ENCODE measurements at places on chromosomes 6 and 20. TPM values are rescaled to one million over a fixed set of nuclear protein-coding genes. Genes with fewer than 3 reads are reported as not detected.

- no peak for DNase-seq
Observed at GRCh38 chr20:62814709-62815065, 2.2 kb upstream of the COL9A3 start.

DNA sequence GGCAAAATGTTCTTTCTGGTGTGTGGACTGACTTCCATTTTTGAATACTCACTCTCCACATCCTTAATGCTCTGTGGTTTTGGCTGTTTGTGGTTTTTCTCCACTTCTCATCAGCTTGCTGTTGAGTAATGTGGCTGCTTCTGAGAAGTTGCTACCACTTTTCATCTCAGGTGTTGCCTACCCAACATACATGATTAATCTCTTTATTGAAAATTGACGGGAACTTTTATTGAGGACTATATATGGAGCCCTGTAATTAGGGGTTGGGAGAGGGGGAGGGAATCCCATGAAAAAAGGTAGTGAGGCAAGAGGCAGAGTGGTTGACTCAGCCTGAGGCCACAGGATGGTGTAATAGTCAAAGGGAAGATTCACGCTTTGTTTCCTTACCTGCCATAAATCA lies 17.6 kb downstream of the IL22RA2 start:
- no peak for DNase-seq

DNA sequence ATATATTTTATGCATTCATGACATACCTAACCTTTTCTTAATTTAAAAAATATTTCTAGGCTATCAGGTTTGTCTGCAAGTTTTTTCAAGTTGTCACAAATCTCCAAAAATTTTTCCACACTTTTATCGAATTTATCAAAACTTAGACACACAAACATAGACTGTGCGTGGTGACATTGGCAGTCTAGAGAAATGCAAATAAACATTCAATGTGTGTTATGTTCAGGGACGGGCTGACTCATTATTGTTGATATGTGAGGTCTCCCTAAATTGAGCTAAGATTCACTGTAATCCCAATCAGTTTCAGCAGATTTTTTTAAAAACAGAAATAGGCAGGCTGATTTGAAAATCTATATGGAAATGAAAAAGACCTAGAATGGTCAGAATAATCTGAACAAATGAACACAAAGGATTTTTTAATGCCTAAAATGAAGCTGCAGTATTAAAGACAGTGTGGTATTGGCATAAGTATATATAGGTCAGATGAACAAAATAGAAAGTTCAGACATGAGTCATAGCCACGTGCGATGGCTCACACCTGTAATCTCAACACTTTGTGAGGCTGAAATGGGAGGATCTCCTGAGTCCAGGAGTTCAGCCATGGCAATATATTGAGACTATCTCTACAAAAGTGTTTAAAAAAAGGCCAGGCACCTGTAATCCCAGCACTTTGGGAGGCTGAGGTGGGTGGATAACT lies 19.2 kb downstream of the BLTP3A start:
- peak; percentile 51 for DNase-seq

GRCh38 chr6:108622641-108623298 lies 62.1 kb downstream of the FOXO3 start:
- no peak for DNase-seq

DNA sequence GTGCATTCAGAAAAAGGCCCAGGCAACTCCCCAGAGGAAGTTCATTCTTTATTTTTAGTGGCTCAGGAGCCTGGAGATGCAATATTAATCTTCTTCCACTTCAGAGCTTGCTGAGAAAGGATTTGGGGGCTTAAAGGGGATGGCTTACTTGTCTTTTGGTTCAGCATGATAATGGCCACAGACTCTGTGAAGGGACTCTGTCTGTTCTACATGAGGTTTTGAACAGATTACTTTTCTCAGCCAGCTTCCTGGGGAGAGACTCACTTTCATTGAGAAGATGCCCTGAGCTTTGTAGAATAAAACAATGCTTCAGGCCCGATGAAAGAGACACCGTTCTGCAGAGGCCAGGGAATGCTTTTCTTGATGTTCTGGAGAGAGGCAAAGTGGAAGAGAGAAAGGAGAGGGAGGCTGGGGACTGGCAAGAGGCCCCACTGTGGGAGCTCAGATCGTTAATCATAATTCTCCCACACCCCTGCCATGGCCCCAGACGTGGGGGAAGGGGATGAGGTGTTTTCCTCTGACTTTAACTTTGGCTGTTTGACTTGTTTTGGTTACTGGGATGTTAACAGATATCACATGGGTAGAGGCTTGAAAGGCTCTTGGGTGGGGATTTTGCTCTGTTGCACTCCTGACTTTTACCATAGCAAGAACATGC lies 19.1 kb downstream of the SCP2D1 start:
- DNase-seq, result no peak

- peak; percentile 30 for DNase-seq
Observed at GRCh38 chr6:9398767-9399373, 963.5 kb upstream of the SLC35B3 start.

DNA sequence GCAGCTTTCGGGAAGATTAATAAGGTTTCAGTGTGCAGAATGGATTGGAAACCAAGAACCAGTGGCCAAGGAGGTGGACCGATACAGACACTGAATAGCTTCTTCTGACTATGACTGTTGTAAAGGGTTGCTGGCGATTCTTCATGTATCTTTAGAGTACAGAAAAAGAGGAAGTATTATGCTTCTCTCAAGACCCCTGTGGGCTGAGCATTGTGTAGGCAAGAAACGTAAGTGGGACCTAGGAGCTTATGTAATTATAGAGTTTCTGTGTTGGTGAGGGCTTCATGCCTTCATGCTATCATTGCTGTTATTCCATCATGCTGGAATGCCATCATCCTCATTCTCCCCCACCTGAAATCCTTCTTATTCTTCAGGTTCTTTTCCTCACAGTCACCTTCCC lies 105.4 kb upstream of the AKIRIN2 start:
- no peak for DNase-seq

- no peak for DNase-seq
Observed at GRCh38 chr6:129908356-129908755, 47.2 kb upstream of the TMEM244 start.

DNA sequence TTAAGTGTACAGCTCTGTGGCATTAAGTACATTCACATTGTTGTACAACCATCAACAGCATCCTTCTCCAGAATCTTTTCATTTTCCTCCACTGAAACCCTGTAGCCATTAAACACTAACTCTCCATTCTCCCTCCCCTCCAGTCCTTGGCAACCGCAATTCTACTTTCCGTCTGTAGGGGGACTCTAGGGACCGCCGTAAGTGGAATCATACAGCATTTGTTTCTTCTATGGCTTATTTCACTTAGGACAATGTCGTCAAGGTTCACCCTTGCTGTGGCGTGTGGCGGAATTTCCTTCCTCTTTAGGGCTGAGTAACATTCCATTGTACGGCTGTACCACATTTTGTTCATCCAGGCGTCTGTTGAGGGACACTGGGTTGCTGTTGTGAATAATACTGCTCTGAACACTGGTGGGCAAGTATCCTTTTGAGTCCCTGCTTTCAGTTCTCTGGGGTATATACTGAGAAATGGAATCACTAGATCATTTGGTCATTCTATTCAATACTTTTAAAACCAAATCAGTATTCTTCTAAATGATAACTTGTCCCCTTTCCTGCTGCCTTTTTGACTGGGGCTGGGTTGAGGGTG lies 50.7 kb downstream of the PPP1R3G start:
- DNase-seq, result no peak

DNA sequence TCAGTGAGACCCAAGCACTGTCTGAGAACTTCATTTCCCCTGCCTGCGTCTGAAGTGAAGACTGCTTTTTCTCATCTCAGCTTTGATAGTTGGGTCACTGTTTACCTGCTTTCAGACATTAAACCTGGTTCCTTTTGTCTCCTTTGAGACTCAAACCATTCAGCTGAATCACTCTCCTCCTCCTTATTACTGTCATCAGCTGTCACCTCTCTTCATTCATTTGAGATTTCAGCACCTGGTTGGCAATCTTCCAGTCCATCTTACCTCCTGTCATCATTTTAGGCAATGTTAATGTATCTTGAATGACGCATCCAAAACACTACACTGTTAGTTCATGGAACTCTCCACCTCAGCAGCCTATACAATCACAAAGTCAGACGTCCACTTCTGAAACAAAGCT lies 34.3 kb upstream of the SOX4 start:
- DNase-seq, result no peak

GRCh38 chr6:169451065-169451838 lies 197.6 kb upstream of the THBS2 start:
- DNase-seq, result no peak

DNA sequence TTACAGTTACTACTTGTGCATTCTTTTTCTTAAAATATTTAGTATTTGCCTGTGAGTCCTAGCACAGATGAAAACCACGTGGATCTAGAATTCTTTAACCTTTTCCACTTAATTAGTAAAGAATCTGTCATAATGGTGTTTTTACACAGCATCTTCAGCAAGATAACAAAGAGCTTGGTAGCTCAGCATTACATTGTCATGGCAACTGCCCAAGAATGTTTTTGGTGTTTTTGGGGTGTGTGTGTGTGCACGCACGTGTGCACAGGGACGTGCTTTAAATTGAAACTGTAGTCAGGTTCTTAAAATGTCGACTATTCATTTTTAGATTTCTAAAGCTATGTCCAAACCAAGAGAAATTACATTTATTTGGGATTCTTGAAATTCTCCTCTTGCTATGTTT lies 108.0 kb downstream of the FIG4 start:
- no peak for DNase-seq

DNA sequence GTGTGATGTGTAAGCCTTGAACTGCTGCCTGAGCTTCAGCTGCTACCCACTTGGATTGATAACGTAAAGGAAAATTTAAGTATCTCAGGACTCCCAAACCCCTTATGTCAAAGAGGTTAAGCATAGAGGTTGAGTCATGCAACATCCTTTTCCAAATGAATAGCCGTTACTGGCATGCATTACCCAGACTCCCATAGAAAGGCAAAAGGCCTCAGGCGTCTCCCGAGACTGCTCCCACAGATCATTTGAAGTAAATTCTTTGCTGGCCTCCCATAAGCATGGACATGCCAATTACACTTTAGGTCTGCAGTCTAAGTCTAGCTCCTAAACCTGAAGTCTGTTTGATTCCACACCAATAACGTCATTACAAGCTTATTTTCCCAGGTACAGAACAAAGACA lies 14.7 kb downstream of the IPCEF1 start:
- no peak for DNase-seq

- DNase-seq, result no peak
Observed at GRCh38 chr20:23477223-23477622, 13.7 kb upstream of the CST8 start.

GRCh38 chr20:53074811-53075314 lies 102.7 kb downstream of the TSHZ2 start:
- DNase-seq, result no peak

- DNase-seq, result no peak
Observed at GRCh38 chr6:39170860-39171259, 55.9 kb upstream of the SAYSD1 start.

DNA sequence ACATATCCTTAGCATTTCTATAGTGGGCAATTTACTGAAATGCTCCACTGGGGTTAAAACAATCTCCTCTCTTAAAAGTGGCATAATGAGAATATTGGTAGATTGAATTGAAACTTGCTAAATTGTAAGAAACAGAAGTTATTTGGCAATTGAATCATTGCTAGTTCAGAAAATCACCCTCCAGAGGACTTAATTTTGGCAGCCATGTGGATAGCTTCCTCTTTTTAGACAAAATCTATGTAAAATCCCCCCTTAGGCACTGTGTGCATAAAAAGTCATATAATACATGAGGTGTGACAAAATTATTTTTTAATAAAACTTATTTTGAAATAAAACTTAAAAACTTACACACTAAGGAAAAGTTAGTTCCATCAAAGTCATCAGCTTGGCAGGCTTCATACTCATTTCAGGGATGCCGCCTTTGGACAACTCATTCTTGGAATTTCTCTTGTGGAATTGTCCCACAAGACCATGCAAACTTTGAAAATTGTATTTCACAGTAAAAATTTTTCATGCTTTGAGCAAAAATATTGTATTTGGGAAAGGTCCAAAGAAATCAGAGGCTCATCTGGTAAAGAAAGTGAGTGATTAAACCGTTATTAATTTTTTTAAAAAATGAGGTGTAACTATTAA lies 473.0 kb downstream of the BCKDHB start:
- DNase-seq, result no peak

- DNase-seq, result no peak
Observed at GRCh38 chr6:150992703-150993102, 127.2 kb downstream of the MTHFD1L start.

GRCh38 chr20:59134182-59134581 lies 29.4 kb upstream of the ZNF831 start:
- no peak for DNase-seq

- no peak for DNase-seq
Observed at GRCh38 chr6:91562955-91563354, 976.1 kb upstream of the MAP3K7 start.

- DNase-seq, result peak; percentile 19
Observed at GRCh38 chr6:105793130-105793529, 293.0 kb upstream of the PRDM1 start.

DNA sequence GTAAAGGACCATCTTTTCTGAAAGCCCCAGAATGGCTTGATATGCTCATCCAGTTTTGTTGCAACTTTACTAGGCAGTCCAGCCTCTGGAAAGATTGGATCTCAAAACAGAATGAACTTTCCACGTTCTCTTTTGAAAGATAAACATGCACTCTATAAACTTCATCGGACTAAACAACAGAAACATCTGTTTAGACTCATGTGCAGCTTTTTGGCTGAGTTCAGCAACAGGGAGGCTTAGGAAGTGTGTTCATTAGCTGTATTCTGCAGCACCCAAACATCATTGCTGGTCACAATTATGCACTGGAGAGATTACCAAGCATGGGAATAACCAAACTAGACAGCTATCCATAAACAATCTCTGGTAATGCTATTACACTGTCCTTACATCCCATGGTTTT lies 180.5 kb downstream of the TENT5A start:
- no peak for DNase-seq

- no peak for DNase-seq
Observed at GRCh38 chr6:98973571-98973970, 25.8 kb upstream of the FBXL4 start.

DNA sequence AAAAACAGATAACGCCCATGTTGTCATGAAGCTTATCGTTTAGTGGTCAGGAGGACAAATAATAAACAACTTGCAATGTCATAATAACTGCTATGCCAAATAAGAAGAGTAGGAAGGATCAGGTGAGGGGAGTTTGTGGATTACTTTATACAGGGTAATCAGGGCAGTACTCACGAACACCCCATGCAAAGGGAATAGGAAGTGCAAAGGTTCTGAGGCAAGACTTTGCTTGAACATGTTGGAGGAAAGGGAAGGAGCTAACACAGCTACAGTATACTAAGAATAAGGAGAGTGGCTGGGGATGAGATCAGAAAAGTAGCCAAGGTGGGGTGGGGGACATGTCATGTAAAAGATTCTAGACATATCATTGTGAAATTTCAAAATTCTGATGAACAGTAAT lies 292.0 kb upstream of the RUNX2 start:
- DNase-seq, result no peak

- DNase-seq, result peak; percentile 92
Observed at GRCh38 chr20:62427172-62428001, at the start of gene RBBP8NL. Gene RBBP8NL (minus strand): TSS chr20:62427539. CDS start chr20:62419647, 7,892 bp downstream.

The OR2H2 gene
- not detected for total RNA-seq

The PRL gene
- not detected for total RNA-seq

The BCKDHB gene
- total RNA-seq, result 25.8 TPM

The FOXP4 gene
- 33.8 TPM for total RNA-seq

The SMOC2 gene
- total RNA-seq, result 18.8 TPM

The LRRC73 gene
- 0.23 TPM for total RNA-seq

The RUNX2 gene
- total RNA-seq, result 4.4 TPM

The C6orf58 gene
- total RNA-seq, result not detected

The SAPCD1 gene
- total RNA-seq, result 2.5 TPM
